ENCODE measurements at places on chromosomes 6 and 20.

DNA sequence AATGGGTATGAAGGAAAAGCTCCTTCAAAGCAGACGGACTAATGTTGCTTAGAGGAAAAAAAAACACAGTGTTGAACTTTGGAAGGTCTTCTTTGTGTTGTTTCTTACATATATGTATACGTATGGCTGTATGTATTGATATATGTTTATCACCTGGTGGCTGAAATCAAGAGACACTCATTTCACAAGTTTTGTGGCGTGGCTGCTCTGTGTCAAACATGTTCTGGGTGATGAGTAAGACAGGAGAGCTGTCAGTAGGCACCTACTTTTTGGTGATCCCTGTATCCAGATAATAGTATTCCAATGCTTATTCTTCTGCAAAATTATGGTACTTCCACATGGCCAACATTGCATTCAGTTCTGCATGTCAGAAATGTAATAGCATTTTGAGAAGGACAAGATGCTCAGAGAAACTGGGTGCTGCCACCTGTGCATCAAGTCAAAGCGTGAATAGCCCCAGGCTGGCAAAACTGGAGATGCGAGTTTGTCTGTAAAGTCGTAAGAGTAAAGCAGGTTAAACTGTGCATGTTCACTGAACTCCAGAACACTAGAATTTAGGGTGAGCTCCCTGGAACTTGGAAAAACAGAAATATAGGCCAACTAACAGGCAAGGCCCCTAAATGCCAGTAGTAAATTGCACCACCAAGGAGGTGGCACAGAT is 67.9 kb downstream of the ARMC2 start:
- no peak for DNase-seq

- DNase-seq, result no peak
These were observed 107.6 kb upstream of the SSTR4 start for GRCh38 chr20:22927537-22927936.

- DNase-seq, result no peak
These were observed 21.5 kb downstream of the ASIP start for GRCh38 chr20:34262488-34263288.

- DNase-seq, result peak; percentile 57
These were observed 172.2 kb downstream of the AIG1 start for GRCh38 chr6:143232849-143233248.

GRCh38 chr6:150177952-150178520 is 35.2 kb downstream of the PPP1R14C start:
- no peak for DNase-seq

- no peak for DNase-seq
These were observed 4.0 kb upstream of the LHFPL5 start for GRCh38 chr6:35801148-35801547.

DNA sequence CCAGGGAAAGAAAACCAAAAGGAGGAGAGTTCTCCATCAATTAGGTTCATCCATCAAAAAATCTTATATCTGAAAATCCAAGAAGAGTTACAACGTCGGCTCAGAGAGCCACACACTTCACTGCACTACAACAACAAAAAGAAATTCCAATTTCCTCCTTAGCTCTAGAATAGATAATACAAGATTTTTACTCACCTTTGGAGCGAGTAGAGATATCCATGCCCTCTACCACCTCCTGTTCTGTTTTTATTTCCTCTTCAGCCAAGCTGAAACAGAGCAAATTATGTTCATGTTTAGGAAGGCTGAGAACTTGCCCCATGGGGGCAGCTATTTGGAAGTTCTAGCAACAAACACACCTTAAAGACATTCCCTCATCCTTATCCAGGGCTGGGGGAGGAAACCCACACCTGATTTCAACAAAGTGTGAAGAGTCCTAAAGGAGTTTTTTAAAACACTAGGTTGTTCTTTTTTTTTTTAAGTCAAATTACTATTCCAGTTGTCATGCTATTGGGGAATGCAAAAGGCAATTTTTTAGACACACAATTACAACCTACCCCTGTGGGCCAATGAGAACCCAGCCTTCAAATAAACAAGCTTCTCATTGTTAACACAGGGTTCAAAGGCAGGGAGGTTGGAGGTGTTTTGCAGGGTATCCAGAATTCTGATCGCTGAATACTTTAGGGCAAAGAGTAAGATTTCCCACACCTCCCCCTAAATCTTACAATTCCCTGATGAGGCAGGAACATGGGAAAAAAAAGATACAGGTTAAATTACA is 8.7 kb downstream of the ZMYND8 start:
- DNase-seq, result no peak

DNA sequence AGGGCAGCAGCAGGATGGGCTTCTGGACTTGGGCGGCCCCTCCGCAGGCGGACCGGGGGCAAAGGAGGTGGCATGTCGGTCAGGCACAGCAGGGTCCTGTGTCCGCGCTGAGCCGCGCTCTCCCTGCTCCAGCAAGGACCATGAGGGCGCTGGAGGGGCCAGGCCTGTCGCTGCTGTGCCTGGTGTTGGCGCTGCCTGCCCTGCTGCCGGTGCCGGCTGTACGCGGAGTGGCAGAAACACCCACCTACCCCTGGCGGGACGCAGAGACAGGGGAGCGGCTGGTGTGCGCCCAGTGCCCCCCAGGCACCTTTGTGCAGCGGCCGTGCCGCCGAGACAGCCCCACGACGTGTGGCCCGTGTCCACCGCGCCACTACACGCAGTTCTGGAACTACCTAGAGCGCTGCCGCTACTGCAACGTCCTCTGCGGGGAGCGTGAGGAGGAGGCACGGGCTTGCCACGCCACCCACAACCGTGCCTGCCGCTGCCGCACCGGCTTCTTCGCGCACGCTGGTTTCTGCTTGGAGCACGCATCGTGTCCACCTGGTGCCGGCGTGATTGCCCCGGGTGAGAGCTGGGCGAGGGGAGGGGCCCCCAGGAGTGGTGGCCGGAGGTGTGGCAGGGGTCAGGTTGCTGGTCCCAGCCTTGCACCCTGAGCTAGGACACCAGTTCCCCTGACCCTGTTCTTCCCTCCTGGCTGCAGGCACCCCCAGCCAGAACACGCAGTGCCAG is at the start of gene TNFRSF6B:
TSS of gene TNFRSF6B (plus strand) at position 25 of the 729 bp plus-strand sequence. CDS start at position 141, 116 bp downstream.
- DNase-seq, result peak; percentile 51

- no peak for DNase-seq
These were observed 22.2 kb upstream of the ZBTB2 start for GRCh38 chr6:151413372-151414145.

DNA sequence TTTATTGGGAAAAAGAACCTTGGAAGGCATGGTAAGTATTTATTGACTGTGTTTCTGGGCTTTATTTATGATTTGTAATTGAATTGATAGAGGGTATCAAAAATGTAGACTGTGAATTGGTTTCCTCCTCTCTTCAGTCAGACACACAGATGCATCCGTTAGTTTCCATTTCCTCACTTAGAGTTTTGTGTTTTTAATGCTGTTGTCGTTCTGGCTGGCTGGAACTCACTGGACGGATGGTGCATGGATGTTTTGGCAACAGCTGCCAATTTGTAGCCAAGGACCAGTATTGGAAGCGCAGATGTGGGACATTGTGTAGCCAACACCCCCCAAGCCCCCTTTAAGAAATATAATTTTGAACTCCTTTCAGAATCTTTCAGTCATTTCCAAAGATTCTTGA is 134.5 kb downstream of the JARID2 start:
- no peak for DNase-seq

DNA sequence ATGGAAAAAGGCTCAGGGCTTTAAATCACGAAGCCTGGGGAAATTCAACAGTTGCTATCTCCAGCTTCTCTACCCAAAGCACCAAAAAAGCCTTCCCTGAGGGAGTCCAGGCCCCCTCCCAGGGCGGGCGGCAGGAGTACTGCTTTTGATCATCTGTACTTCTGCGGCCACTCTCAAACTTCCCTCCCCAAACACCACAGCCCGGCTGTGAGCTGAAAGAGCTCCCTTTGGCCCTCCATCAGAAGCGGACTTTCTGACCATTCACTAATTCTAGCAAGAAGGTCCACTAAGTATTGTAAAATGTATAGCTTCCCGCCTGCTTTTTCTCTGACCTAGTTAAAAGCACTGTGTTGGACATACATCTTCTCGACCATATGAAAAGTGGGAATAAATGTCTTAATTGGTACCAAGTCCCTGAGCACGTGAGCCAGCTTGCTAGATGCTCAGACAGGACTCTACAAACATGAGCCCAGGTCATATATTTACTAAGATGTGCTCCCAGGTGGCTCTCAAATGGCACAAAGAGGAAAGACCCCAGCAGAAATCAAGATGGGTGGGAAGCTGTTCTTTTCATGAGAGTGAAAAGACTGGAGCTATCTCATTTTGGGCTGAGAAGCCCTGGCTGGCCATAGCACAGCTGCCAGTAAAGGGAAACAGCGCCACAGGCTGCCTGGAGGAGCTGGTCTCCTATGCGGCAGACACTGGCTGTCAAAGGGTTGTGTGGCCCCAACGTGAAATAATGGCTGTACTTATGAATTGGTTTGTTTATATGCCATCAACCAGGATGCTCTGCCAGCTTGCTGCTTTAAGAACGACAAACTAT is 58.6 kb downstream of the GFOD1 start:
- no peak for DNase-seq

DNA sequence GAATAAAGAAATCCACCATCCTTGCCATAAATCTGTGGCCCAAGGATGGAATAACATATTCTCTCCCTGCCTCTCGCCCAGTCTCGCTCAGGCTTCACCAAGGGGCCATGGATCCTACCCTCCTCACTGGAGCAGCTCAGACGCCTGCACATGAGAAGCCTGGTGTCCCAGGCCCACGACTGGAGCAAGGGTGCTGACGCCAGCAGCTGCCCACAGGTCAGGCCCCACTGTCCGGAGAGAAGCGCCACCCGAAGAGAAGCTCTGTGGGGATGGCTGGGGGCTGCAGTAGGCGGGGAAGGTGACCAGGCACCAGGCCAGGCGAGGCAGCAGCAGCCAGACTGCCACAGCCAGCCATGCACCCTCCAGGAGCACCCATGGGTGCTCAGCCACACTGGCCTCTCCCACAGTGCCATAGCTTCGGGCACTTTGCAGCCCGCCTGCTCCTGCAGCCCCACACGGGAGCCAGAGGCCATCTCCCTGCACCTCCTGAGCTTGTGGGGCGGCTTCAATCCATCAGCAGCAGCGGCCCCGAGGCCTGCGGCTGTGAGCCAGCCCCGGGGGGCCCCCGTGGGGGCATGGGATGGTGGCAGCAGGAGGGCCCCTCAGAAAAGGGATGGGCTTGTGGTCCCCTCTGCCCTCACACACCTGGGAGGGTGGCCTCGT is 286.2 kb upstream of the SGK1 start:
- DNase-seq, result no peak

DNA sequence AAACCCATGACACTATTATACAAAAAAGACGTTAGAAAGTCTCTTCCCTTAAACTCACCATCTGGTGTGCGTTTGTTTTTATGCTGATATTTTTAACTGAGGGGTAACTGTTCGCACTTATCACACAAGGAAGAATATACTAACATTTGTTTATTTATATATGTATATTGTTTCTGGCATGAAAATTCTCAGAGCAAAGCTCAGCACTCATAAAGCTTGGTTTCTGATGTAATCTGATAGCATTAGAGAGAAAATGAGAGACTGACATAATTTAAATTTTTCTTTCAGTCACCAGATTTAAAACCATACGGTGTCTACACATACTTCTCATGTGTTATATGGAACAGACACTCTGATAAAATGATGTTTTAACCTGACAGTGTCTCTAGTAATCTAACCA is 6.9 kb downstream of the BLOC1S5 start:
- no peak for DNase-seq

GRCh38 chr20:33645396-33645795 is 16.7 kb upstream of the C20orf144 start:
- DNase-seq, result no peak

GRCh38 chr6:112511441-112511840 is 164.3 kb downstream of the RFPL4B start:
- no peak for DNase-seq

GRCh38 chr6:33929575-33930288 is 125.9 kb upstream of the MLN start:
- DNase-seq, result no peak

DNA sequence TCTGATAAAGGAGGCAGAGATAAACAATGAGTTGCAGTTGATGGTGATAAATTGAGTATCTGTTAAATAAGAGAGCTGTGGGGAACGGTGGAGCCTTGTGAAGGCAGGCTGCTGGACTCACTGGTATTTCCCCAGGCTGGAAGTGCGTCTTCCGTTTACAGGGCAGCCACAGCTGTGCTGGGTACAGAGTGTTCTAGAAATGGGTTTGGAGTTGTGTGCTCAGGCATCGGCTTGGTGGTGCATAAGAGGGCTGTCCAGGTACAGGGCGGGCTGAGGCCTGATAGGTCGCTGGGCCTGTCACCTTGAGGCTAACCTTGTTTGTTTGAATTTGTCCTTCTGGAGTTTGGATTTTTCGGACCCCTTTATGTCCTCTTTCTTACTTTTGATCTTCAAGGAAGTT is 39.3 kb downstream of the ARID1B start:
- DNase-seq, result peak; percentile 23

- no peak for DNase-seq
These were observed 58.0 kb downstream of the MYH7B start for GRCh38 chr20:35013421-35014411.

GRCh38 chr6:110886555-110887167 is 12.1 kb downstream of the AMD1 start:
- DNase-seq, result no peak

- no peak for DNase-seq
These were observed 59.3 kb downstream of the BCKDHB start for GRCh38 chr6:80165819-80166218.

DNA sequence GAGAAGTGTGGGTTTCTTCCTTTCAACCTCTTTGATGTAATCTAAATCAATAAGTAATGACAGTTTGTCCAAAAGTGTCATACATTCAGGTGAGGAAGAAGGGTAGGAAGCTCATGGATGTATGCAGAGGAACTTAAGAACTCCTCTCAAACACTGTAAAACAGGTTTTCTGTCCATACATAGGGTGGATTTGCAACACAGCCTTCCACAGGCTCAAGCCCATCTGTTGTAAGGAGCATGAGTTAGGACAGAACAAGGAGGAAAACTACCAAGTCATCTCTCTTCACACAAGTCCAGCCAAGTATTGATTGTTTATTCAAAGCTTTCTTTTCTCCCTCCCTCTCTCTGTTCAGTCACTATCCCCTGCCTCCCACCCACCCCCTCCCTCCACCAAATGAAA is 49.0 kb upstream of the CDYL start:
- DNase-seq, result no peak

DNA sequence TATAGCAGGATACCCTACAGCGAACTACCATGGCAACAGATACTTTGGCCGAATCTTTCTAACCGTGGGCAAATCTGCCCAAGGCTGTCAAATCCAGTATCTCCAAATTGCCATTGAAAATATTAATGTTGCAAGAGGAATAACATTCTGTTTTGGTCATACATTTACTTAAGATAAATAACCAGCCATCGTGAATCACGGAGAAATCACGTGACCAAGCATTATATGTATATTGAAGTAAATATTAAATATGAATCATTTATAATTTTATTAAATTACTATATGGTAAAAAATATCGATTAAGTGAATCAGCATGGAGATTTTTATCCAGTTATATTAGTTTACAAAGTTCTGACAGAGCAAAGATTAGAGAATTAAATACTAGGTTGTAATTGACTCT is 714.6 kb upstream of the GJE1 start:
- DNase-seq, result no peak
